SK-N-DZ (cell line): ENCODE measurements at places on chromosomes 6 and 20.
A peak's percentile ranks its signal among the peaks of the same experiment; 100 is the strongest.

GRCh38 chr20:59673998-59674445, 69.7 kb downstream of the PHACTR3 start:
- no peak for DNase-seq

- no peak for DNase-seq
Observed at GRCh38 chr20:58102261-58102660, 126.2 kb downstream of the ANKRD60 start.

- peak; percentile 9 for DNase-seq
Observed at GRCh38 chr6:134921721-134922261, 28.1 kb downstream of the ALDH8A1 start.

GRCh38 chr20:35091816-35092523, 637 bp downstream of the TRPC4AP start:
- peak; percentile 41 for DNase-seq

GRCh38 chr6:110629153-110629552, 152.7 kb upstream of the SLC22A16 start:
- DNase-seq, result peak; percentile 12

GRCh38 chr6:45420083-45420908, 42.6 kb upstream of the SUPT3H start:
- no peak for DNase-seq

DNA sequence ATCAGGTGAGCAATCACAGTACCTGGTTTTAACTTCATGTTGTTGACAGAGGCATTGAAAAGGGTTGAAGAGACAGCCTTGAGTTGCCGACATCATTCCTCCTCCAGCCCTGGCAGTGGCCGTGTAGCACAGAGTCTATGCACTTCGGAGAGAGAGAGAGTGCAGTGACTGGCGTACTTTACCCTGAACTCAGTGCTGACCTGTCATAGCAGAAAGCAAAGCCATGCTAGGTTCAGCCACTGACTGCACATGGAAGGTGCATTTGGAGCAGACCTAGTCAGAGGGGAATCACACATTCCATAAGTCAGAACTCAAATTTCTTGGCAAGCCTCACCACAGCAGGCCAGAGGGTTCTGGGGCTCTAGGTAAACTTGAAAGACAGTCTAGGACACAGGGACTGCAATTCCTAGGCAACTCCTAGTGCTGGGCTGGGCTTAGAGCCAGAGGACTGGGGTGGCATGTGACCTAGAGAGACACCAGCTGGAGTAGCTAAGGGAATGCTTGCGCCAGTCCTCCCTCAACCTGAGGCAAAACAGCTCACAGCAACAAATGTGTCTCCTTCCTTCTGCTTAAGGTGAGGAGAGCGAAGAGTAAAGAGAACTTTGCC, 69.1 kb downstream of the ELOVL4 start:
- no peak for DNase-seq

GRCh38 chr6:90765895-90766294, 179.0 kb upstream of the MAP3K7 start:
- no peak for DNase-seq

GRCh38 chr6:16653226-16653625, 108.0 kb downstream of the ATXN1 start:
- no peak for DNase-seq

DNA sequence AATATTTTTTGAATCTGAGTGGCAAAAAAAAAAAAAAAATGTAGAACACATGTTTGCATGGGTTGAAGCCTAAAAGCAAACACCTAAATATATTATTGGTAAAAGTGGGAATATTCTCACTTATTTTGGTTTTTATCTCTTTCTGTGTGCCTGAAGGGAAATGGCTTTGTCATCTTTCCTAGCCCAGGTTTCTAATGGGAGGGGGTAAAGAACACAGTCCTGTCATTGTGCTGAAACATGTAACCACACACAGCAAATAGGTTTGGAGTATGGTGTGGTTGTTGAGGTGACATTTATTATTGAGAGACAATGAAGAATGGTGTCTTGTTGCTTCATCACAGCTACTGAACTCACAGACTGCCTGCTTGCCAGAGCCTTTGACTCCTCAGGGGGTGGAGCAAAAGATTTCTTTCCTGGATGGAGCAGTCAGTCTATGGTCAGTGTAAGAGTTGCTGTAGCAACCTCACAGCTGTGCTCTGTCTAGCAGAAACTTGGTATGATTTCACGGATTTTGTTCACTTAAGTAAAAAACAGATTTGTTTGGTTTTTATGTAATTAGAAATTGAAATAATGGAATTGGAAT, 70.2 kb downstream of the CEP57L1 start:
- DNase-seq, result no peak

DNA sequence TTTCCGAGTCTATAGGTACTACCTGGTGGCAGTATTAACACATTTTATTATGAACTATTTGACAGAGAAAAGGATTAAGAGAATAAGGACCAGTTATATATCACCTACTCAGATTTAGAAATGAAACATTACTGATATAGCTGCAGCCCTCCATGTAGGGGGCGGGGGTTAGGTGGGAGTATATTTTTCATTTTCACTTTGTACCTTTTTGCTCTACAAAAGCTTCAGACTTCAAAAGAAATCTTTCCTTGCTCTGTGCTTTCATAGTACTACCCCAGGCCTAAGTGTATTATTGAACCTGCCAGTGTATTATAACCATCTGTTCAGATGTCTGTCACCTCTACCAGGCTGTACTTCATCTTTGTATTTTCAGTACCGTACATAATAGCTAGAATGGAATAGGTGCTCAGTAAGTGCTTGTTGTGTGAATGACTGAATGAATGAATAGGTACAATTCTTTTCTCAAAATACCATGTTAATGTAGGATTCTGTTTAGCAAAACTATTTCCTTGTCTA, 43.0 kb downstream of the CDKAL1 start:
- no peak for DNase-seq

GRCh38 chr6:80642452-80642851, 536.0 kb downstream of the BCKDHB start:
- no peak for DNase-seq

- DNase-seq, result no peak
Observed at GRCh38 chr6:25769983-25770382, 15.4 kb downstream of the SLC17A4 start.

DNA sequence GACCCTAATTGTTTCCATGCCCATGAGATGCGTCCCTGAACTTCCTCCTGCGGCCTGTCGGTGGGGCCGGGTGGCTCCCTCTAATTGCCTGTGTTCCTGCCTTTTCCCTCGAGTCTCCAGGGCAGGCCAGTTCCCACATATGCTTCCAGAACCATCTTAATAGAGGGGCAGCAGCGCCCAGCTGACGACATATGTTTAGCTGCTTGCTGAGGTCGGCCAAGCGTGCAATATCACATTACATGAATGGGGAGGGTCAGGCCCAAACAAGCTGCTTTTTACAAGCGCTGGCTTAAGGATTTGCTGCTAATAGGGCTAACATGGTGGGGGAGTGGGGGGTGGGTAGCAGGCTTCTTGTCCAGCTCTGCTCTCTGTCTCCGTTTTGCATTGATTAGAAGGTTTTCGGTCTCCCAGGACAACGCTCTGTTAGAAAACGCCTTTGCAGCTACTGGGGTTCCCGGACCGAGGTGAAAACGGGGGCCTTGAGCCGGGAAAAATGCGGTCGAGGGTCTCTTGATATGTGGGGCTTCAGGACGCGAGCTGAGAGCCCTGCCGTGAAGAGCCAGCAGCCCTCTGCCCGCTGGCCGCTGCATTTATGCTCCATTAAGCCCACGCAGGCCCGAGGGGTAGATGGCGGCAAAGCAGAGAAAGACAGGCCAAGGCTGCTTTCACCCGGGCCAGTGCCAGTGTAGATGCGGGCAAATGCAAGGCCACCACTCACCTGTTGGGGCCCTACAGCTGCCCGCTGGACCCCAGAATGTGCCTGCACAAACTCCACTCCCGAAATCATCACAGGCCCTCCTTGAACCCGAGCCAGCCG, 308.5 kb downstream of the BMP7 start:
- peak; percentile 86 for DNase-seq

DNA sequence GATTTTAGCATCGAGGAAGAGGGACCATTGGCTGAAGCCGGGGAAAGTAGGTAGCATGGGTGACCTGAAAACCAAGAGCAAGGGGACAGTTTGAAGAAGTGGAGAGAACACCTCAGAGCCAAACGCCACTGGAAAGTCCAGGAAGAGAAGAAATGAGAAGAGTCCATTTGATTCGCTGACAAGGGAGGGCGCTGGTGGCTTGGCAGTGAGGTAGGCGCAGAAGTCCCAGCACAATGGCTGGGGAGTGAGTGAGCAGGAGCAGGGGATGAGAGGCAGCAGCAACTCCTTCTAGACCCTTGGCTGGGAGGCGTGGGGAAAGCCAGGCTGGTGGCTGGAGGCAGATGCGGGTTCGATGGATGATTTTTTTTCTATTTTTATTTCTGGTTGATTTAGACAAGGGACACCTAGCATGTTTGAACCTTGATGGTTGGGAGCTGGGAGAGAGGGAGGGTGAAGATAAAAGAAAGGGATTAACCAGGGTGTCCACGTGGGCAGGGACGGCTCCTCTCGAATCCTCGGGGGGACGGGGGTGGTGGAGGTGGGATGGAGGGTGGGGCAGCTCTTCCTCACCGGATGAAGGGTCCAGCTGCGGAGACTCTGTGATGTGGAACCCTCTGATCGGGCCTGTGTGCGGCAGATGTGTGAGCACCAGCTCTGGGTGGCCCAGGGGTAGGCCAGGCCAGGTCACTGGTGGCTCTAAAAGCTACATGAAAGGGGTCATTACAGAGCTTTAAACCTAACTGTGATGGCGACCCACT, 164.2 kb downstream of the NFATC2 start:
- peak; percentile 28 for DNase-seq

DNA sequence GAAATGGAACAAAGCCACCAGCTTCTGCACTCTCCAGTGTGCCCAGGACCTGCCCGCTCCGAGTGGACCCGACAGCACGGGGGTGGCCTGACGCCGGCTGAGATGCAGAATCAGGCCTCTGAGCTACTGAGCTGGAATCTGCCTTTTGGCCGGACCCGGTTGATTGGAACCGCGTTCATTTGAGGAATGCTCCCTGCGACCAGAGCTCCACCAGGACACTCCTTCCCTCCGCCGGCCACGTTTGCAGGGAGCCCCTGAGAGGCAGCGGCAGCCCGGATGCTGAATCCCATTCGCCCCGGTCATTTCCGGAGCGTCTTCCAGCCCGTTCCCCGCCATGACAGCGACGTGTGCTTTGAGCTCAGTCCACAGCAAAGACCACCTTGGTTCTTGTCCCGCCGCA, 392.7 kb downstream of the THBS2 start:
- no peak for DNase-seq

DNA sequence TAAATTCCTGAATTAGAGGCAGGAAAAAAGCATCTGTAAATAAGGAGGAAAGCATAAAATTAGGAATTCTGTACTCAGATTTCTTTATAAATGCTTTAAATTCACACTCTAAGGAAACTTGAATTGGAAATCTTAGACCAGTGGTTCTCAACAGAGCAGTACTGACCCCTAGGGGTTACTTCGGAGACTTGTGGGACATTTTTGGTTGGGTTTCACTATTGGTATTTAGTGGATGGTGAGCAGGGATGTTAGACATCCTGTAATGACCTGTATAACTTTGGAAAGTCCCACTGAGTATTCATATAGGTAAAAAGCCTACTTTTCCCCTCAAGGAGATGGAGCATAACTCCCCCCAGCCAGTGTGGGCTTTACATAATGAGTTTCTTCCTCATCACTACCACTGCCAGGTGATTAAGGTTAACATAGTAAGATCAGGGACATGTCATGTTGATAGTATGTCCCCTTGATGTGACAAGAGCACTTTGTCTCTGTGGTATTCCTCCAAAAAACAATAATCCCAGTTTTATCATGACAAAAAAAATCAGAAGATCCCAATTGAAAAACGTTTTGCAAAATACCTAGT, 31.0 kb downstream of the GLO1 start:
- DNase-seq, result peak; percentile 48

DNA sequence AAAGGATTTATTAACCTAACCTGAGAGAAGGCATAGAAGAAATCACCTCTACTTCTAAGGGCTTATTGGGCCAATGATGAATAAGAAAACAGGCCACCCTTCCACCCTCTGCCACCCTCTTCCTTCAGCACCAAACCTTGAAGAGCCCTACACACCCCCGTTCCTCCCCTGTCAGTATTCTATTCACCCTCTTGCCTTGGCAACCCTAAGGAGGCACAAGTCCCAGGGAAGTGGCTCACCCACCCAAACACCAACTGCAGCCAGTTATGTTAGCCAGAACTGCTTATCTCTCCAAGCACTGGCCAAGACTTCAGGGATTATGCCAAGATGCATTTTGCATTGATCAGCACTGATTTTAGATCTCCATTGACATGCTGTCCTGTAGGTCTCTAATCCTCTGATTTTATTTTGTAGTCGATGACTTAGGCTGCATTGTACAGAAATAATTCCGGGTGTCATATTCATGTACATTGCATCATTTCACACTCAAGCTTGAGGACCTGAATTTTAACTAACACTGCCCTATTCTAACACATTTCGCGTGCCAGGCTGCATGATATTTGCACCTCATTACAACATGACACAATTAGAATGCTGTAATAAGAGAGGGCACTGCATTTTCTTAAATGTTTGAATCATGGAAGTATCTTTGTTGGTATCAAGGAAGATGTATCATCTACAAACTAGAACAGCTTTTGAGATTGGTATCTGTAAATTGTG, 15.7 kb downstream of the CNKSR3 start:
- DNase-seq, result no peak

- no peak for DNase-seq
Observed at GRCh38 chr6:136994782-136995181, 50.0 kb downstream of the IL20RA start.

- DNase-seq, result no peak
Observed at GRCh38 chr6:156848123-156848522, 70.9 kb downstream of the ARID1B start.

DNA sequence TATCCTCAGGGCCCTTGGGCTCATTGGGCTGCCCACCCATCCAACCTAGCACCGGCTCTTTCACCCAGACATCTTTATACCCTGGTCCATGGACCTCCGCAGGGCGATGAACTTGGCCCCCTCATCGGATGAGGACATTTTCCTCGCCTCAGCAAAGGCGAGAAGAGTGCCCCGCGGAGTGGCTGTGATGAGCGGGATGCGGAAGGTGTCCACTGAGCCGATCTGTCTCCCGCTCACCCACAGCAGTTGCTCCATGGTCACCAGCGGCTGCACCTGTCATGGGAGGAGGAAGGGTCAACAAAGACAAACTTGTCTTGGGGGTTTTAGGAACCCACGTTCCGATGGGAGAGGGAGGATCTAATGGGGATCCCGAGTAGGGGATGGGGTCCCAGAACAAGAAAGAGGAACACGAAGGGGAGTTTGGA, 690 bp downstream of the NEU1 start:
- DNase-seq, result no peak

GRCh38 chr6:53943395-53943794, 148.6 kb downstream of the LRRC1 start:
- no peak for DNase-seq
